Ascending aorta (tissue), 2 donors: ENCODE measurements at places on chromosomes 7 and 10. TPM values are rescaled to one million over a fixed set of nuclear protein-coding genes. Genes with fewer than 3 reads are reported as not detected.
A peak's percentile ranks its signal among the peaks of the same experiment; 100 is the strongest.

TAS2R3 gene
- total RNA-seq, result 6.6 TPM

MINPP1 gene
- total RNA-seq, result 14.3 TPM

CYP2E1 gene
- 11.9 TPM for total RNA-seq

SPDYE8 gene
- not detected for total RNA-seq

HOXA13 gene
- not detected for total RNA-seq

CSGALNACT2 gene
- total RNA-seq, result 19.7 TPM

PVRIG gene
- 27.8 TPM for total RNA-seq

EEPD1 gene
- total RNA-seq, result 14.0 TPM

HOGA1 gene
- total RNA-seq, result 2.6 TPM

STEAP1 gene
- 2.1 TPM for total RNA-seq

NSUN6 gene
- total RNA-seq, result 5.4 TPM

SLC25A40 gene
- total RNA-seq, result 4.0 TPM

GRCh38 chr7:95736635-95737034, 35.7 kb upstream of the DYNC1I1 start:
- H3K4me3 ChIP-seq, result no peak overlapping the region
- H3K27me3 ChIP-seq, result no peaks in the 10 kb centered on the region
- H3K27ac ChIP-seq, result no peak overlapping the region
- no peaks in the 10 kb centered on the region for H3K36me3 ChIP-seq
- no peaks in the 10 kb centered on the region for H3K4me1 ChIP-seq

- H3K4me3 ChIP-seq, result no peak overlapping the region
- peak overlapping the region; percentile 58 for H3K27ac ChIP-seq
- H3K27me3 ChIP-seq, result no peaks in the 10 kb centered on the region
- no peaks in the 10 kb centered on the region for H3K4me1 ChIP-seq
- no peaks in the 10 kb centered on the region for H3K36me3 ChIP-seq
- peak; percentile 39 for DNase-seq
Observed at GRCh38 chr10:122045212-122045611, 56.2 kb downstream of the TACC2 start.

DNA sequence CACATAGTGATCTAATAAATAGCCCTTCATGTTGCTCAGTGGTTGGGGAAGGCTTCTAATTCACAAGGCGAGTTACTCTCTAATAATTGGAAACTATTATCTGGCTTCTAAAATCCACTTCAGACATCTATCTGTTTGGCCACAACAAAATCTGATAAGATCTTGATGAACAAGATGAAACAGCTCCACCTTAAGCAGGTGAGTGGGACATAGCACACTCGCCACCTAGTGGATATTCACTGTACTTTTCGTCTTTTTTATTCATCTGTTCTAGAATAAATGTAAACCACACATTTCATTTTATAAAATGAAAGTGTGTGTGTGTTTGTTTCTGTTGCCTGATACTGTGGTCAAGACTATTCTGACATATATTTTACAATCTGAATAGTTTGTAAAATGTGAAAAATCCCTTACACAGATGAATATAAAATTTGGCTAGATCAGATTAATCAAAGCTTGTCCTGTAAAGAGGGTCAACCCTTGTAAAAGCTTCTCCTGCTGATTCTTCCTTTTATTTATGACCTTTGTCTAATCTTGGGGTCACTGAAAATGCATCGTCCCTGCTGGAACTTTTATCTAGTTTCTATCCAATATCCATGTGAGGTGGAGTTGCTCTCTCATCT, 26.5 kb upstream of the CNTNAP2 start:
- no peaks in the 10 kb centered on the region for H3K4me1 ChIP-seq
- no peak overlapping the region for H3K4me3 ChIP-seq
- no peaks in the 10 kb centered on the region for H3K36me3 ChIP-seq
- no peak overlapping the region for H3K27ac ChIP-seq
- no peaks in the 10 kb centered on the region for H3K27me3 ChIP-seq

GRCh38 chr7:55509322-55509721, 63.0 kb downstream of the VOPP1 start:
- no peak overlapping the region for H3K27ac ChIP-seq
- no peaks in the 10 kb centered on the region for H3K36me3 ChIP-seq
- H3K27me3 ChIP-seq, result no peaks in the 10 kb centered on the region
- peaks cover 11% of the 10 kb centered on the region for H3K4me1 ChIP-seq

- H3K4me1 ChIP-seq, result no peaks in the 10 kb centered on the region
- no peak overlapping the region for H3K4me3 ChIP-seq
Observed at GRCh38 chr7:11758627-11759111, 73.3 kb downstream of the THSD7A start.

- no peaks in the 10 kb centered on the region for H3K27me3 ChIP-seq
- DNase-seq, result no peak
- no peak overlapping the region for H3K27ac ChIP-seq
- H3K4me3 ChIP-seq, result no peak overlapping the region
- H3K36me3 ChIP-seq, result no peaks in the 10 kb centered on the region
- H3K4me1 ChIP-seq, result no peaks in the 10 kb centered on the region
Observed at GRCh38 chr10:14826076-14826829, 11.6 kb downstream of the CDNF start.

- H3K4me1 ChIP-seq, result no peaks in the 10 kb centered on the region
- H3K36me3 ChIP-seq, result no peaks in the 10 kb centered on the region
- no peak for DNase-seq
- H3K27me3 ChIP-seq, result no peaks in the 10 kb centered on the region
- H3K4me3 ChIP-seq, result no peak overlapping the region
- no peak overlapping the region for H3K27ac ChIP-seq
Observed at GRCh38 chr7:55360486-55360885, 4.7 kb upstream of the LANCL2 start.

DNA sequence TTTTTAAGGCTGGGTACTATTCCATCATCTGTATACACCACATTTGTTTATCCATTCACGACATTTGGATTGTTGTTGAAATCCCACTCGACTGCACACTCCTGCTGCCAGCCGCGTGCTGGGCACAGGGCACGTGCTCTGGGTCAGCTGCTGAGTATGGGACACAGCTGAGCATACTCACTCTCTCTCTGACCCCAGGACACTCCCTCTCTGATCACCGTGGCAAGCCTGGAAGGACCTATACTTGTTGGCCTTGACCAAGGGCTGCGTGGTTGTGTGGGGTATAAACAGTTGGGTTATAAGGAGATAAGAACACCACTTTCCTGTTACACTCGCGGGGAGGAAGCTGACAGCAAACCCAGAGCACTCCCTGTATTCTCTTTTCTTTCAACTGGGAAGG, 153.0 kb upstream of the RHEB start:
- H3K4me3 ChIP-seq, result no peak overlapping the region
- H3K27ac ChIP-seq, result no peak overlapping the region
- no peaks in the 10 kb centered on the region for H3K36me3 ChIP-seq
- H3K27me3 ChIP-seq, result no peaks in the 10 kb centered on the region

DNA sequence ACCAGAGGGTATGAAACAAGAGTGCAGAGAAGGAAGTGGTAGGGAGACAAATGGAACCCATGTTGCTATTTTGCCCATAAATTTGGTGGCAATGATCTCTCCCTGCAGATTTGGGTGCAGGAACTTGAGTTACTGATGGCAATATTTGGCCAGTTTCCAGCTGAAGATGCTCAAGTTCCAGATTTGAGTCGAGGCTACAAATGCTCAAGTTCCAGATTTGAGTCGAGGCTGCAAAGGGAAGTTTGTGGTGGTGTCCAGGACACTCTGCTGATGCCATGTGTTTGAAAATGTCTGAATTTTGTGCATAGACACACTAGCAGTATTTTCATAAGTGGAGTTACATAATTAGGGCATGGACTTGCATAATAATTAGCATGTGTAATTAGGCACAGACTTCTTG, 40.8 kb downstream of the TBXAS1 start:
- H3K4me1 ChIP-seq, result no peaks in the 10 kb centered on the region
- no peaks in the 10 kb centered on the region for H3K27me3 ChIP-seq

DNA sequence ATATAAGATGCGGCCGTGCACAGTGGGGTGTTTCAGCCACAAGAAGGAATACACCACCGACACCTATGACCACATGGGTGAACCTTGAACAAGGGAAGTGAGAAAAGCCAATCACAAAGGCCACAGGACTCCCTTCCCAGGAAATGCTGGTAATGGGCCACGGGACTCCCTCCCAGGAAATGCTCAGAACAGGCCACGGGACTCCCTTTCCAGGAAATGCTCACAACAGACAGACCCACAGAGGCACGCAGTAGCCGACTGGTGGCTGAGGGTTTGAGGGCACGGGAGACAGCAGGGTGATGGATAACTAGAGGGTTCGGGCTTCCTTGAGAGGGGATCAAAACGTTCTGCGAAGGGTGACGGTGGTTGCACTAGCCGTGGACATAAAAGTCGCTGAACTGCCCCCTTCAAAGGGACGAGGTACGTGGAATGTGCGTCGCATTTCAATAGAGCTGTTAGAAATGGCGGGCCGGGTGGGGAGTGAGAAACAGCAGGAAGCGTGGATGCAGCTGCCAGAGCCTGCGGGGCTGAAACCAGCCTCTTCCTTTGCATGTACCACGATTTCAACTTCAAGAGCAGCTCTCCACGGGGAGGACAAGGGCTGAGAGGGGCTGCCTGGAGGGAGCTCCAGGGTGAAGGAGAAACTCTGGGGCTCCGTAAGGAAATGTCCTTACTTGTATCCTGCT, 274.0 kb downstream of the ELFN1 start:
- H3K27ac ChIP-seq, result no peak overlapping the region
- H3K36me3 ChIP-seq, result no peaks in the 10 kb centered on the region
- H3K4me1 ChIP-seq, result no peaks in the 10 kb centered on the region
- no peaks in the 10 kb centered on the region for H3K27me3 ChIP-seq
- H3K4me3 ChIP-seq, result no peak overlapping the region

- peak overlapping the region; percentile 23 for H3K27ac ChIP-seq
- H3K4me1 ChIP-seq, result no peaks in the 10 kb centered on the region
Observed at GRCh38 chr7:75739796-75740672, 1.3 kb upstream of the HIP1 start.

DNA sequence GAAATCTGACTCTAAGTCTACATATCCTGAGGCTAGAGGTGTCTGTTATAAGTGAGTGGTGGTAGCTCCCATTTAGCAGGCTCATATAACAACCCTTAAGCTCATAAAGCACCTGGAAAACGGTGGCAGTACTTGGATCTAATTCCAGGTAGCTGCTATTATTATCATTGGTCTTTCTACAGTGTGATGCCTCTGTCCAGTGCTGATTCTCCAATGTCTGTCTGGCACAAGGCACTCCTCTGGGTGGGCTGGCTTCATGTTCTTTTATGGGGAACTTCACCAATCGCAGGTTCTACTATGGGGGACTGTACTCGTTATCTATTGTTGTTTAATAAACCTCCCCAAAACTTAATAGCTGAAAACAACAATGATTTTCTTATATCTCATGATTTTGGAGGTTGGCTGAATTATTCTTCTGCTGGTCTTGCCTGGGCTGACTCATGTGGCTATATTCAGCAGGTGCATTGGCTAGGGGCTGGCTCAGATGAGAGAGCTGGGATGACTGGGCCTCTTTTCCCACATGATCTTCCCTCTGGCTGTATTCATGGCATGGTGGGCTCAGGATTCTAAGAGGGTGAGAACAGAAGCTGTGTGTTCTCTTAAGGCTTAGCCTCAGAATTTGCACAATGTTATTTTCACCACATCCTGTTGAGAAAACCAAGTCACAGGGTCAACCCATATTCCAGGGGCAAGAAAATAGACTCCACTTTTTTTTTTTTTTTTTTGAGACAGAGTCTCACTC, 93.0 kb upstream of the PCGF5 start:
- no peaks in the 10 kb centered on the region for H3K27me3 ChIP-seq
- no peak overlapping the region for H3K27ac ChIP-seq
- no peaks in the 10 kb centered on the region for H3K4me1 ChIP-seq

DNA sequence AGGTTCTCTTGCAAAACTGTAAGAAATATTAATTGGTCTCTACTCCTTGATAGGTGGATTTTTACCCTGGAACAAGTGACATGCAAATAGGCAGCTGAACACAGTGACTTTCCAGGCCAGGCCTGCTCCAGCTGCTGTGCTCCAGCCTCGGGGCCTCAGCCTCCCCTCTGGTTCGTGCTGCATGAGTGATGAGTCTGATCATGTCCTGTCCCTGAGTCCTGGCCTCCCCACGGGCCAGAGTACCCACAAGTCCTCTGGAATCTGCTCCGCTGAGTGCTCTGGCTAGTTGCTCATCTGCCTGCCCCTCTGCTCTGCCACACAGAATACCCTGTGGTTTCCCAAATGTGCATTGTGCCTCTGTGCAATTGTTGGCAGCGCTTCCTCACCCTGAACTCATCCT, 80.1 kb upstream of the PDZD8 start:
- H3K4me3 ChIP-seq, result no peak overlapping the region
- H3K27me3 ChIP-seq, result no peaks in the 10 kb centered on the region
- H3K27ac ChIP-seq, result no peak overlapping the region
- no peak for DNase-seq
- no peaks in the 10 kb centered on the region for H3K4me1 ChIP-seq

- no peak overlapping the region for H3K4me3 ChIP-seq
- no peaks in the 10 kb centered on the region for H3K36me3 ChIP-seq
- H3K4me1 ChIP-seq, result no peaks in the 10 kb centered on the region
- no peak overlapping the region for H3K27ac ChIP-seq
Observed at GRCh38 chr10:48940372-48940771, 732 bp upstream of the LRRC18 start.

- no peaks in the 10 kb centered on the region for H3K4me1 ChIP-seq
- H3K36me3 ChIP-seq, result no peaks in the 10 kb centered on the region
- no peaks in the 10 kb centered on the region for H3K27me3 ChIP-seq
- H3K4me3 ChIP-seq, result no peak overlapping the region
Observed at GRCh38 chr10:104816501-104816900, 175.4 kb downstream of the SORCS3 start.

- H3K4me3 ChIP-seq, result no peak overlapping the region
- DNase-seq, result no peak
- H3K27ac ChIP-seq, result no peak overlapping the region
- no peaks in the 10 kb centered on the region for H3K4me1 ChIP-seq
- H3K27me3 ChIP-seq, result no peaks in the 10 kb centered on the region
Observed at GRCh38 chr10:15515202-15515601, 144.1 kb upstream of the FAM171A1 start.

GRCh38 chr10:57880446-57881227, 387.1 kb downstream of the IPMK start:
- H3K4me1 ChIP-seq, result no peaks in the 10 kb centered on the region
- H3K27ac ChIP-seq, result no peak overlapping the region
- no peaks in the 10 kb centered on the region for H3K27me3 ChIP-seq
- no peaks in the 10 kb centered on the region for H3K36me3 ChIP-seq
- DNase-seq, result no peak

GRCh38 chr10:4765428-4765827, 60.6 kb upstream of the AKR1E2 start:
- no peak overlapping the region for H3K27ac ChIP-seq
- no peaks in the 10 kb centered on the region for H3K36me3 ChIP-seq
- H3K27me3 ChIP-seq, result no peaks in the 10 kb centered on the region
- DNase-seq, result no peak
- H3K4me3 ChIP-seq, result no peak overlapping the region

- H3K4me3 ChIP-seq, result no peak overlapping the region
- H3K36me3 ChIP-seq, result no peaks in the 10 kb centered on the region
- no peaks in the 10 kb centered on the region for H3K4me1 ChIP-seq
- H3K27ac ChIP-seq, result no peak overlapping the region
- no peak for DNase-seq
Observed at GRCh38 chr10:73922007-73922863, 11.3 kb downstream of the PLAU start.

- no peak overlapping the region for H3K4me3 ChIP-seq
- no peaks in the 10 kb centered on the region for H3K27me3 ChIP-seq
- no peak for DNase-seq
- H3K36me3 ChIP-seq, result peaks cover 4% of the 10 kb centered on the region
- no peaks in the 10 kb centered on the region for H3K4me1 ChIP-seq
- no peak overlapping the region for H3K27ac ChIP-seq
Observed at GRCh38 chr7:1959305-1959704, 273.4 kb downstream of the MAD1L1 start.

GRCh38 chr10:71476228-71477011, 79.7 kb downstream of the CDH23 start:
- no peak for DNase-seq
- H3K36me3 ChIP-seq, result no peaks in the 10 kb centered on the region
- H3K4me3 ChIP-seq, result no peak overlapping the region
- H3K27ac ChIP-seq, result no peak overlapping the region

GRCh38 chr10:113038985-113039384, 88.9 kb downstream of the TCF7L2 start:
- peaks cover 8% of the 10 kb centered on the region for H3K4me1 ChIP-seq
- no peaks in the 10 kb centered on the region for H3K36me3 ChIP-seq
- H3K27ac ChIP-seq, result no peak overlapping the region
- H3K27me3 ChIP-seq, result no peaks in the 10 kb centered on the region
